Aorta (tissue), 5 donors: ENCODE measurements at places on chromosomes 3 and 15. TPM values are rescaled to one million over a fixed set of nuclear protein-coding genes. Genes with fewer than 3 reads are reported as not detected.

GRCh38 chr3:43971486-43971885 lies 270.2 kb upstream of the TOPAZ1 start:
- no peak for DNase-seq
- no peak overlapping the region for H3K4me3 ChIP-seq
- no peaks in the 10 kb centered on the region for H3K27me3 ChIP-seq
- H3K27ac ChIP-seq = no peak overlapping the region

DNA sequence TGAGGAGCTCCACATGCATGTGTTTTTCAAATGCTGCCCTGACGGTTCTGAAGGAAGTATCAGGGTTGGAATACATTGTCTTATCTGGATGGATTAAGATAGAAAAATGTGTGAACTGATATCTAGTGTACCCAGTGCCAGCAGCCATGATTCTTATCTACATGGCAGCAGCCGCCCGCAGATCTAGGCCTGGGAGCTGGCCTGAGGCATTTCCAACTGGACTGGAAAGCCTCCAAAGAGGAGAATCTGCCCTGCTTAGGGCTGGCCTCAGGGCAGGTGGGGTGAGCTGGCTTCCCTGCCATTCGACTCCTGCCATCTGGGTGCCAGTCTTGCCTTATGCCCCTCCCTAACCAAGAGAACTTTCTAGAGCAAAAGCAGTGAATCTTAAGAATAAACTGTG lies 125.8 kb downstream of the SSR3 start:
- H3K4me3 ChIP-seq = no peak overlapping the region
- no peaks in the 10 kb centered on the region for H3K4me1 ChIP-seq
- no peak for DNase-seq
- H3K36me3 ChIP-seq = peaks cover 3% of the 10 kb centered on the region

GRCh38 chr3:139134678-139135372 lies 90.1 kb upstream of the PRR23C start:
- H3K27me3 ChIP-seq = no peaks in the 10 kb centered on the region
- no peaks in the 10 kb centered on the region for H3K4me1 ChIP-seq
- H3K27ac ChIP-seq = no peak overlapping the region
- no peak for DNase-seq
- H3K36me3 ChIP-seq = no peaks in the 10 kb centered on the region

- H3K4me1 ChIP-seq = no peaks in the 10 kb centered on the region
Measured at GRCh38 chr3:175404027-175404426, 544.9 kb downstream of the NAALADL2 start.

- H3K27me3 ChIP-seq = no peaks in the 10 kb centered on the region
- no peak overlapping the region for H3K4me3 ChIP-seq
- H3K36me3 ChIP-seq = no peaks in the 10 kb centered on the region
- no peak overlapping the region for H3K27ac ChIP-seq
- H3K4me1 ChIP-seq = no peaks in the 10 kb centered on the region
- no peak for DNase-seq
Measured at GRCh38 chr3:10391391-10391790, 70.5 kb upstream of the SEC13 start.

GRCh38 chr3:27658741-27659140 lies 63.4 kb downstream of the EOMES start:
- no peaks in the 10 kb centered on the region for H3K27me3 ChIP-seq
- DNase-seq = no peak
- no peak overlapping the region for H3K27ac ChIP-seq
- H3K36me3 ChIP-seq = no peaks in the 10 kb centered on the region

- no peak overlapping the region for H3K27ac ChIP-seq
- no peaks in the 10 kb centered on the region for H3K4me1 ChIP-seq
- peaks cover 2% of the 10 kb centered on the region for H3K27me3 ChIP-seq
- H3K36me3 ChIP-seq = no peaks in the 10 kb centered on the region
- no peak overlapping the region for H3K4me3 ChIP-seq
Measured at GRCh38 chr3:46463868-46464241, 850 bp downstream of the LTF start.

Gene TNNC1
- 2.6 TPM for total RNA-seq

DNA sequence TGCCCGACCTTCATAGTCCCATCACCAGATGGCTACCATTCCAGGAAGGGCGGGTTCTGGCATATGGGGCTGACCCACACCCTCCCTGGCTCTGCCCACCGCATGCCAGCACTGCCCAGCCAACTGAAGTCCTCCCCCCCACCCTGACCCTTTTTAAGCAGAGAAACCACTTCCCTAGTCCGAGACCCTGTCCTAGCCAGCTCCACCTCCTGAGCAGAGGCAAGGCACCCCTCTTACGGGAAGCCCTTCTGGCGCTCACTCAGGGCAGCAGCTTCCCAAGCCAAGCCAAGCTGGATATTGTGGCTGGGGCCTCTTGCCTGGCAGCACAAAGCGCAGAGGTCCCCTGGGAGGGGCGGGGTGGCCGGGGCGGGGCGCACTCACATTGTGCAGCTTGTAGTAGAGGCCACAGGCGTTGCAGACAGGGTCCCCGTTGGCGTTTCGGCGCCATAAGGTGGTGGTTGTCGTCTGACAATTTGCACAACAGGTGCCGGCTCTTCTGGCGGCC lies 11.5 kb downstream of the GATA2 start:
- H3K27me3 ChIP-seq = no peaks in the 10 kb centered on the region
- no peak overlapping the region for H3K4me3 ChIP-seq
- no peaks in the 10 kb centered on the region for H3K36me3 ChIP-seq
- DNase-seq = peak; percentile 48
- no peak overlapping the region for H3K27ac ChIP-seq
- H3K4me1 ChIP-seq = no peaks in the 10 kb centered on the region

Gene LRRN1
- total RNA-seq = 6.6 TPM

- H3K36me3 ChIP-seq = no peaks in the 10 kb centered on the region
- no peaks in the 10 kb centered on the region for H3K4me1 ChIP-seq
- H3K27me3 ChIP-seq = no peaks in the 10 kb centered on the region
- H3K27ac ChIP-seq = no peak overlapping the region
Measured at GRCh38 chr3:81303321-81303720, 458.1 kb downstream of the GBE1 start.

Gene PTH1R
- total RNA-seq = 6.6 TPM

DNA sequence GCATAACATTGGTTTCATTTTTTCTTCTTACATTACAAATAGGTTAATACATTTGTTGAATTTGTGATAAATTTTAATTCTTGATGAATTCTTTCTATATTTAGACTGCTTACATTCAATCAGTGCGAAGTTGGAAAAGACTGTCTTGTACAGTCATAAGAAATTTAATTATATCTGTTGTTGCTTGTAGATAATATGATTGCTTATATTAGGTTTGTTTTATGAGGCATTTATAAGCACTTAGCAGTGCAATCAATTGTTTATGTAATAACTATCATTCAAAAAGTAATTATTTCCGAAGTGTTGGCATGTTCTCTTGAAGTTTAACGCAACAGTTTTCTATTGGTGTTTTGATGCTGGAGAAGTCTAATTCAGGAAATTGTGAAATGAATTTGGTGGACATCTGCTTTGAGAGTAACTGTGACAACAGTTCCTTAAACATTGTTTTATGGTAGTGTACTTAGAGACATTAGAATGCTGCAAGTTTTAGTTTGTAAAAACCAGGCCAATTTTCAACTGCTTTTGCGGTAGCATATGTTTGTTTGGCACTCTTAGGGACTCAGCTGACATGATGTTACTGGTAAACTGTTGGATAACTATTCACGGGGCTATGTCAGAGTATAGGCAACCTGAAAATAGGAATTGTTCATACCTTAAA lies 99.7 kb downstream of the NAALADL2 start:
- H3K4me3 ChIP-seq = no peak overlapping the region
- no peaks in the 10 kb centered on the region for H3K36me3 ChIP-seq
- no peaks in the 10 kb centered on the region for H3K27me3 ChIP-seq
- peaks cover 5% of the 10 kb centered on the region for H3K4me1 ChIP-seq
- no peak for DNase-seq
- no peak overlapping the region for H3K27ac ChIP-seq

- H3K4me1 ChIP-seq = no peaks in the 10 kb centered on the region
- no peak overlapping the region for H3K4me3 ChIP-seq
- no peaks in the 10 kb centered on the region for H3K27me3 ChIP-seq
Measured at GRCh38 chr15:26083457-26083856, 220.3 kb upstream of the ATP10A start.

DNA sequence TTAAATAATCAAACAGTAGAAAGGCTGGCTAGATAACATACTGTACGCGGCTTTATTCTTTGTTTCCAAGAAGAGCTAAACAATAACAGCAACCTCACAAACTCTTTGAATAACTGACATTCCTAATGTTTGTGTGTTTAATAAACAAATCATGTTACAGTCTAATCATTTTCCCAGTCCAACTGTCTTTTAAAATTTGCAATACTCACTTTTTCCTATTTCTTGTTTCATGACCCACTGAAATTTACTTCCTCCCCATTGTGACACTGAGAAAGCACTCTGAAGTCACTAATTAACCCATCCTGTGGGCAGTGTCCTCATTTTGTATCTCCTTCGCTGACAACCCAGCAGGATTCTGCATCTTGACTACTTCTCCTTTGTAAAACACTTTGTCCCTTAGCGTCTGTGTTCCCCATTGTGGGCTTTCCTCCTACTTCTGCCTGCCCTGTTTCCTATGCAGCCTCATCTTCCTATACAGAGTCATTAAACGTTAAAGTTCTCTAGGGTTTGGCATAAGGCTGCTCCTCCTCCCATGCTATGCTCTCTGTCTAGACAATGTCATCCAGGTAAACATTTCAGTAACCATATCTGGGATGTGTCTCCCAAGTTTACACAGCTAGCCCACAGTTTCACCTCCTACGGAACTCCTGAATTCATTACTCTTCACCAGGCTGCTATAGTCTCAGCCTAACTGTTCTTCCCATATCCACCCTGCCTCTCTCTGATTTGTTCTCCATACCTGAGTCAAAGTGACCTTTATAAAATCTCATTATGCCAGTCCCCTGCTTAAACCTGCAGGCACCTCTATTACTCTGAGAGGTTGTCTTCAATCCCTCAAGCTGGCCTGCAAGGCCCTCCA lies 148.9 kb downstream of the GREM1 start:
- no peaks in the 10 kb centered on the region for H3K4me1 ChIP-seq
- no peak for DNase-seq
- no peak overlapping the region for H3K27ac ChIP-seq
- H3K36me3 ChIP-seq = no peaks in the 10 kb centered on the region
- H3K27me3 ChIP-seq = no peaks in the 10 kb centered on the region

DNA sequence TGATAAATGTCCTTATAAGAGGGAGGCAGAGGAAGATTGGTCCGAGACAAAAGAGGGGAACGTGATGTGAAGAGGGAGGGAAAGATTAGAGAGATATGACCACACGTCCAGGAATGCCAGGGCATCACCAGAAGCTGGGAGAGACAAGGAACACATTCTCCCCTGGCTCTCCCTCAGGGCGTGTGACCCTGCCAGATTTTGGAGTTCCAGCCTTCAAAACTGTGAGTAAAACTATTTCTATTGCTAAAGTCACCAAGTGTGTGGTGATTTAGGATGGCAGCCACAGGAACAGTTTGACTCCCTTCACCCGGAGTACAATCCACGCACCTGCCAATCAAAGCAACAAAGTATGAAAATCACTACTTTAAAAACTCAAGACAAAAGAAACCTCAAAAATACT lies 32.1 kb upstream of the TJP1 start:
- DNase-seq = no peak
- H3K36me3 ChIP-seq = no peaks in the 10 kb centered on the region
- H3K4me1 ChIP-seq = no peaks in the 10 kb centered on the region

Gene SMCO1
- total RNA-seq = not detected

GRCh38 chr15:50830477-50831354 lies 65.2 kb upstream of the SPPL2A start:
- no peaks in the 10 kb centered on the region for H3K4me1 ChIP-seq
- no peaks in the 10 kb centered on the region for H3K36me3 ChIP-seq
- H3K27ac ChIP-seq = no peak overlapping the region

DNA sequence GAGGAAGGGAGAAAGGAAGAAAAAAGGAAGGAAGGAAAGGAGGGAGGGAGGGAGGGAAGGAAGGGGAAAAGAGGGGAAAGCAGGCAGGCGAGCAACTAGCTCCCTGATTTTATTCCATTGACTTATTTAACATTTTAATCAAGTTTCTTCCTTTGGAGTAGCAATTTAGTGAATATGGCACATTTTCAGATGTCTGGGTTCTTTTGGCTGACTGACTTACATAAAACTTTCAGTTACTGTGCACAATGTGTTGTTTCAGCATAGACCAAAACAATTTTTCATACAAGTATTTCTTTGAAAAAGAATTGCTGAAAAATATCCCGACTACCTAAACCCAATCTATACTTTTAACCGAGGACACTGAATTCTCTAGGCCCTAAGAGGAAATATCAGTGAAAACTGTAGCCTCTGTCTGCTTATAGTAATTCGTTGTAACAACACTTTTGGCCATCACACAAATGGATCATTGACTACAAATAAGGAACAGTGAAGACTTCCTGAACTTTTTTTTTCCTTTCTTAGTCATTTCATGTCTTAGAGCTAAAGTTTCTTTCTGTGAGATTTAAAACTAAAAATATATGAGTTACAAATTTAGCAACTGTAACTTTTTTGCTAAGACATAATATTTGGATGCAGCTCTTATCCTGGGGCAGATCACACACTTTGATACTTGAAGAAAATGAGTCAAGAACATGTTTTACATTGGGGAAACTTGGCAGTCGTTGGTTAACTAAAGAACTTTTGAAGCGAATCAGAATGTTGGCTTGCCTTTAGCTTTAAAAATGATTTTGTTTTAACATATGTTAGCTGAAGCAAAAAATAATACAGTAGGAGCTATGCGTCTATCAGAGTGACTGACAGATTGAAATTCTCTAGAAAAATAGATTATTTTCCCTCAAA lies 79.6 kb downstream of the SOX2 start:
- no peak overlapping the region for H3K27ac ChIP-seq
- DNase-seq = no peak
- H3K4me3 ChIP-seq = no peak overlapping the region
- no peaks in the 10 kb centered on the region for H3K36me3 ChIP-seq

Gene SLC12A8
- 2.6 TPM for total RNA-seq

DNA sequence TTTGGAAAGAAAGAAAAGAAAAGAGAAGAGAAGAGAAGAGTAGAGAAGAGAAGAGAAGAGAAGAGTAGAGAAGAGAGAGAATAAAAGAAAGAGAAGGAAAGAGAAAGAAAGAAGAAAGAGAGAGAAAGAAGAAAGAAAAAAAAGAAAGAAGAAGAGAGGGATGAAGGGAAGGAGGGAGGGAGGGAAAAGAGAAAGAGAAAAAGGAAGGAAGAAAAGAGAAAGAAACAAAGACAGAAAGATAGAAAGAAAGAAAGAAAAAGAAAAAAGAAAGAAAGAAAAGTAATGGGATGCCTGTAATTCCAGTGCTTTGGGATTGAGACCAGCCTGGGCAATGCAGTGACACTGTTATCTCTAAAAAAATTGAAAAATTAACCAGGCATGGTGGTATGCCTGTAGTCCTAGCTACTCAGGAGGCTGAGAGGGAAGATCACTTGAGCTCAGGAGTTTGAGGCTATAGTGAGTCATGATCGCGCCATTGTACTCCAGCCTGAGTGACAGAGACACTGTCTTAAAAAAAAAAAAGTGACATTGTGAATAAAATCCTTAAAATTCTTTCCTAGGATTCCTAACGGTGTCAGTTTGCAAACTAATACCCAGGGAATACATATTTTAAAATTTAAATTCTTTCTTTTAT lies 1.7 kb downstream of the RASL12 start:
- peaks cover 2% of the 10 kb centered on the region for H3K4me1 ChIP-seq
- peak overlapping the region; percentile 91 for H3K4me3 ChIP-seq
- no peaks in the 10 kb centered on the region for H3K27me3 ChIP-seq
- peak; percentile 19 for DNase-seq
- no peaks in the 10 kb centered on the region for H3K36me3 ChIP-seq

Gene SLC22A14
- 0.42 TPM for total RNA-seq

- no peak overlapping the region for H3K27ac ChIP-seq
- no peak overlapping the region for H3K4me3 ChIP-seq
Measured at GRCh38 chr15:29925227-29926082, 103.2 kb upstream of the TJP1 start.

Gene SLCO2A1
- total RNA-seq = 101 TPM

- no peaks in the 10 kb centered on the region for H3K27me3 ChIP-seq
- no peak overlapping the region for H3K4me3 ChIP-seq
- H3K4me1 ChIP-seq = no peaks in the 10 kb centered on the region
Measured at GRCh38 chr3:1252061-1252430, 159.2 kb downstream of the CNTN6 start.
